ENCODE measurements at places on chromosomes 7 and 10.

- DNase-seq, result no peak
These were observed 636.8 kb downstream of the ETV1 start for GRCh38 chr7:13352677-13353076.

DNA sequence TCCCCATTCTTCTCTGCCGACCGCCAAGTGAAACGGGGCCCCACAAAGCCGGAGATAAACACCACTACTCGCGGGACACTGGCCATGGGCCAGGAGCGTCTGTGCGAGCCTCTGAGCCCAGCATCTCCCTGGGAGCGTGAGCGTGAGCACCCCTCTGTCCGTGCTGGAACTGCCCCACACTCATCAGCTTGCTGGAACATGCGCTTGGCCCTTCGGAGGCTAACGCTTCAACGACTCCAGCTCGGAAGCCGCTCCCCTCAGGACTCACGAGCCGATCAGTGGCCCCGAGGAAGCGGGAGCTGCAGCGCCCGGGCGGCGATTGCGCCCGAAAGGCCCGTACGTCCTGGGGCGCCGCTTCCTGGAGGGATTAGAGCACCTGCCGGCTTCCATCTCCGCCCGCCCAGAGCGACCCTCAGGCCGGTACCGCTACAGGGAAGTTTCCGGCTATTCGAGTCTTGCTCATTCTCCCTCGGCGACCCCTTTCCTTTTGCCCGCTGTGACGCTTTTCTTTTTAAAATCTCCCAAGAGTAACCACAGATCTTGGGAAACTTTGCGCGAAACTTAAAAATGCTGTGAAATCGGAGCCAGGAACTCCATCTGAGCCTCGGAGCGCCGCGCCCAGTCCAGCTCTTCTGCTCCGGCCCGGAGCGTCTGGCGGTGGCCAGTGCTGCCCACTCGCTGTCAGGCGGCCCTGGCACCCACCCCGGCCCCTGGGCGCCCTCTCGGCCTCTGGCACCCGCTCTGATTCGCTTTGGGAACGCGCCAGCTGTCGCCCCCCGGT is 1.0 kb downstream of the TLL2 start:
- DNase-seq, result no peak

DNA sequence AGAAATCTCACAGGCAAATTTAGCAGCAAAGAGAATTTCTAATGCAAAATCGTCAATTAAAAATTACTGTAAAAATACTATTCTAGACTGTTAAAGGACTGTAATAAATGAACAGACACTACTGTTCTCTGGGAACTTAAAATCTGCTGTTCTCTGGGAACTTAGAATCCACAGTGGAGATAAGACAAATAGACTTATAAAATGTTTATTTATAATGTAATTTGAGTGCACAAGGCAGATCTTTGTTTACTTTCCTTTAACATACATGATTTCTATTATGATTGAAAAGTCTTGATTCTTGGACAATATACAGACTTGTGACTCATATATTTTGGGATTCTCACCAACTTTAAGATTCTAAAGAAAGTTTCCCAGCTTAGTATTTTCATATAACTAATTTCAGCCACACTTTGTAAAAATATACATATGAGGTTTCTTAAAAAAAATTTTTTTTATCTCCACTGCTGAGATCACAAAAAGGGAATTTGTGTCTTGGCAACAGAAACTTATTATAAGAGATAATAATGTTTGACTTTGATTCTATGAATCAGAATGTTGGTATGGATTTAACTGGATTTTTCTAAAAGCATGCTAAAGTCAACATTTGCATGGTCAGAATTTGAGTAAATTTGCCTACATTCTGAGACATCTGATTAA is 166.3 kb upstream of the RHOBTB1 start:
- peak; percentile 27 for DNase-seq

DNA sequence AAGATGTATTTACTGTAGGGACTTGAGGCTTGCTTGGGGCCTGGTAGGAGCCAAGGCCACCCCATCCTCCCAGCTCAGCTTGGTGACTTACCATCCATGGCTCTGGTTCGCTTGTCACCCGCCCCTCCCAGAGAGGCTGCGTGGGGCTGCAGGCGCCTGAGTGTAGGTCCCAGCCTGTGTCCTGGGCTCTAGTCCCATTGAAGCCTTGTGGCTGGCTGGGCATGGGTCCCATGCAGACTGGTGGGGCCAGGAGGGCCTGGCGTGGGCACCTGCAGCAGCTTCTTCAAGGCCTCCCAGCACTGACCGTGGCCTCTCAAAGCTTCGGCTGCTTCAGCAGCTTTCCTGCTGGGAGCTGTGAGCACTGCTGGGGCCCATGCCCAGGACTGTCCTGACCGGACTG is 118.1 kb downstream of the INPP5A start:
- DNase-seq, result no peak

DNA sequence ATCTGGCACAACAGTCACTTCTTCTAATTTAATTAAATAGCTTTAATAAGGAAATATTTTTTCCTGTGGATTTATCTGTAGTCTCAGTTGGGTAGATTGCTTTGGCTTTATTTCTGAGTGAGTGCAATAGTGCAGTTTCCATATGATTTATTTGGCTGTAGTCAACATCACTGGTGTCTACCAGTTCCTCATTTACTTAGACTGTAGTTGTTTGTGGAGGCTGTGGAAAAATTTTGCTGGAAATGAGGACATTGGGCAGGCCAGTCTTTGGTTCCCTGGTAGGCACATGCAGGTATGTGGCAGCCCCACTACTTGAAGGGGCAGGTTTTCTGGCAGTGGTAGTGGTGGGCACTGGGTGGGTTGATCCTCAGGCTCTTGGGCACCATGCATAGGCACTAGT is 15.5 kb downstream of the TAS2R40 start:
- no peak for DNase-seq

- DNase-seq, result no peak
These were observed 1183.9 kb upstream of the C7orf33 start for GRCh38 chr7:147406521-147407135.

GRCh38 chr10:31584876-31585275 is 265.9 kb downstream of the ZEB1 start:
- DNase-seq, result no peak

- peak; percentile 50 for DNase-seq
These were observed 95.5 kb downstream of the PPP1R17 start for GRCh38 chr7:31782411-31782991.

- DNase-seq, result no peak
These were observed 22.2 kb downstream of the SGCE start for GRCh38 chr7:94633687-94634086.

GRCh38 chr7:66697449-66698438 is 42.8 kb upstream of the RABGEF1 start:
- peak; percentile 23 for DNase-seq

- no peak for DNase-seq
These were observed 82.8 kb upstream of the NPY start for GRCh38 chr7:24201226-24201625.

GRCh38 chr7:24197852-24198251 is 86.1 kb upstream of the NPY start:
- DNase-seq, result no peak

- peak; percentile 8 for DNase-seq
These were observed 67.4 kb downstream of the FOXP2 start for GRCh38 chr7:114481999-114482398.

DNA sequence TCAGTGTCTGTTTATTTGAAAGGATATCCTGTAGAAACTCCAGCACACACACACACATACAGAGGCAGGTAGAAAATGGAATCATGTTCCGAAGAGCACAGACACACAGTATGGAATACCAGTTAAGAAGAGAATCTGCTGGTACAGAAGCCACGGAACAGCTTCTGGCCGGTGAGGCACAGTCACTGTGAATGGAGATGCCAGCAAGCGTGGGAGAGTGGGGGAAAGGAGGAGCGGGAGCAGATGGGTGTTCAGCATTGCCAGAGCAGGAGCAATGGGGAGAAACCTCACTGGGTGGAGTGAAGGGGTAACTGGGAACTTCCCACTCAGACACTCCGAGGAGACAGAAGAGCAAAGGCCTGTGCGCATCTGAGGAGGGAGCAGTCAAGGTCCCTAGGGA is 9.5 kb upstream of the IMPDH1 start:
- DNase-seq, result no peak

DNA sequence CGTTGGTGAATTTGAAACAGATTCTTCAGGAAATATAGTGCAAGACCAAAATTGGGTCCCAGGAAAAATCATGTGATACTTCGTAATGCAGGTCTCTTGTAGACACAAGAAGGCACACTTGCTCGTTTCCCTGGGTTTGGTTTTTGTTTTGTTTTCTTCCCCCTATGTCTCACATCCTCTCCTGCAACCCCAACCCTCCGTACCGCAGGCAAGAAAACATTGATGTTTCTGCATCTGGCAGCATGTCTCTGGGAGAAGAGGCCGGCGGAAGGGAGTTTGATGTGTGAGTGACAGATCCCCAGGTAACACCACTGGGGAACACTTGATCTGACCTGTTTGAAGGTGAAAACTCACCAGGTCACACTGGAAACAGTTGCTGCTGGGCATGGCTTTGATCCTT is 718.5 kb downstream of the AUTS2 start:
- no peak for DNase-seq

GRCh38 chr7:139730746-139731612 is 46.8 kb downstream of the HIPK2 start:
- DNase-seq, result peak; percentile 73

DNA sequence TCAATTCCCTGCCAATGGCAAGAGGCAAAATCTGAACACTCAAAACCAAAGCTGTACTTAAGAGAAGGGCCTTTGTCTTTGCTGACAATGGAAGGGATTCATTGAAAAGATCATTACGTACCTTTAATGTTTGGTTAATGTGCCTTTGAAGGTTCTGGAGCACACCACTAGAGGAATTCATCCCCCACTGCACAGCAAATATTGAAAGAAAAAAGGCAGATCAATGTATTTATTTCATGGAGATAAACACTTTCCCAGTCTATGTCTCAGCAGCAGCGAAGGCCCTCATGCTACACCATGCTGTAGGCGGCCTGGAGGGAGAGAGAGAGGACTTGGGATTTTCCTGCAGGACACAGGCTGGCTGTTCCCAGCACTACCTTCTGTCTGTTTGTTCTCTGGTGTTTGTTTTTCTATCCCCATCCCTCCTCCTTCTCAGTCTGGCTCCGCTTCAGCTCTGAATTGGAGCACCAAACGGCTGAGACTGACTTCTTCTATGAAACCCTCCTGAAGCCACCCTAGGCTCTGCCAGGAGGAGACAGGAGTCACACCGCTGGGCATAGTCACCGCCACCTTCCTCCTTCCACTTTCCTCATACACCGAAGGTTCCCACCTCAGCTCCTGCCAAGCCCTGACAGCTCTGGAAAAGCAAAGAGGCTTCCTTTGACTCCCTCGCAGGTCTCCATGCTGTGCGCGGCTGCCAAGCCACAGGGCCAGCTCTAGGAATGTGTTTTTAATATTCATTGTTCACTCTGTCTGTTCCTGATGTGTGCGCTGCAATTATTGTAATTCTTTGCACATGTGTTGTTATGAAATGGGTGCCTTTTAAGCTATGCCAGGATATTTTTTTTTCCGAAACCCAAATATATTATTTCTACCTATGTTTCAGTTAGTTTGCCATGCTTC is 301.5 kb downstream of the FZD1 start:
- DNase-seq, result peak; percentile 58

DNA sequence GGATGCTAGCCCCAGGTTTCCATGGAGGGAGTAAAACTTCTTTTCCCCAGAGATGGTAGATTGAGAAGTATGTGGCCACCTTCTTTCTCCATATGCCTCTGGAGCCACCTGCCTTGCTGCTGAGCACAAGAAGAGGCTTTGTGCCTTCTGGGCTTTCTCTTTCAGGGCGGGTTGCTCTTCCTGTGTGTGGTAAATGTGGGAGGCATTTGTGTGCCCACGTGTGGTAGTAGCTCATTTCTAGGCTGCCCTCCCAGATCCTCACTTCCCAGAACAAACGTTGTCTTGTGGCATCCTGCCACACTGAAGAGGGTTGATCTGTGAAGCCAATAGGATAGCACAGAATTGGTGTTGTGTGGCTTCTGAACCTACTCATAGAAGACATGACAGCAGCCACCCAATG is 342.0 kb upstream of the PODXL start:
- DNase-seq, result no peak

All from astrocyte of the cerebellum (primary cell).